Effector memory CD8-positive, alpha-beta T cell (primary cell): ENCODE measurements at places on chromosomes 16 and 17.

DNA sequence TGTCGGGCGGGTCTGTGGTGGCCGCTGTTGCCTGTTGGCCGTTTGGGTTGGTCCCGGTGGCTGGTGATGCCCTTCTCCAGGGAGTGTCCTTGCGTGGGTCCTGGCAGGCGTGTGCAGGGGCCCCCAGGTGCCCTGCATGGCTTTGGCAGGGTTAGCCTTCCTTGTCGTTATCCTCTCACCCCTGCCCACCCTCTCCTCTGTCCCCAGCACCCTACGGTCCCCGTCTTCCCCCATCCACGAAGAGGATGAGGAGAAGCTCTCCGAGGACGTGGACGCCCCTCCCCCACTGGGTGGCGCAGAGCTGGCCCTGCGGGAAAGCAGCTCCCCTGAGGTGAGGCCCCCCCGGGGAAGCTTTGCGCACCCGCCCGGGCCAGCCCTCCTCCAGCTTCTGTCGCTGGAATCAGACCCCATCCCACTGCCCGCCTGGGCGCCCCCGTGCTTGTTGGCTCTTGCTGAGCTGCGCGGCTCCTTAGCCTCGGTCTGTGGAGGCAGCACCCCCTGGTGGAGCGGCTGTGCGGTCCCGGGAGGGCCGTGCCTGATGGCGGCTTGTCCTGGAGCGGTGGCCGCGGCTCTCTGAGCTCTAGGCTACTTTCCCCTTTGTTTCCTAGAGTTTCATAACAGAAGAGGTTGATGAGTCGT lies 10.6 kb upstream of the NUDT16L1 start:
- no peak for DNase-seq
- no peaks in the 10 kb centered on the region for H3K27me3 ChIP-seq
- H3K36me3 ChIP-seq = peaks cover 17% of the 10 kb centered on the region
- peak overlapping the region; percentile 46 for H3K27ac ChIP-seq
- peaks cover 7% of the 10 kb centered on the region for H3K4me1 ChIP-seq

DNA sequence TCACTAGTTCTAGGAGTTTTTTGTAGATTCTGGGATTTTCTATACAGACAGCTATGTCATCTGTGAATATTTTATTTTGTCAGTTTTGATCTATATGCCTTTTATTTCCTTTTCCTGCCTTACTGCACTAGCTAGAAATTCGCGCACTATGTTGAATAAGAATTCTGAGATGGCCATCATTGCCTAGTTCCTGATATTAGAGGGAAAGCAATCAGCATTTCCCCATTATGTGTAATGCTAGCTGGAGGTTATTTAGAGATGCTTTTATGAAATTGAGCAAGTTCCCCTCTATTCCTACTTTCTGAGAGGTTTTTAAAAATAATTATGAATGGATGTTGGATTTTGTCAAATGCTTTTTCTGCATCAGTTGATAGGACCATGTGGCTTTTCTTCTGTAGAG lies 23.8 kb downstream of the MPRIP start:
- no peak overlapping the region for H3K4me3 ChIP-seq
- H3K4me1 ChIP-seq = peaks cover 73% of the 10 kb centered on the region
- no peak for DNase-seq
- no peaks in the 10 kb centered on the region for H3K27me3 ChIP-seq
- peaks cover 20% of the 10 kb centered on the region for H3K36me3 ChIP-seq

- H3K36me3 ChIP-seq = peaks cover 82% of the 10 kb centered on the region
- no peaks in the 10 kb centered on the region for H3K27me3 ChIP-seq
- peak overlapping the region; percentile 99 for H3K27ac ChIP-seq
- DNase-seq = peak; percentile 67
Observed at GRCh38 chr16:27463741-27464591, 62.0 kb downstream of the IL21R start.

GRCh38 chr16:68943961-68944360 lies 100.6 kb downstream of the TANGO6 start:
- H3K36me3 ChIP-seq = peaks cover 10% of the 10 kb centered on the region
- no peaks in the 10 kb centered on the region for H3K27me3 ChIP-seq
- no peak for DNase-seq
- H3K27ac ChIP-seq = no peak overlapping the region
- no peaks in the 10 kb centered on the region for H3K4me1 ChIP-seq
- H3K4me3 ChIP-seq = no peak overlapping the region

- no peaks in the 10 kb centered on the region for H3K4me1 ChIP-seq
- no peaks in the 10 kb centered on the region for H3K36me3 ChIP-seq
- DNase-seq = no peak
Observed at GRCh38 chr16:87254734-87255133, 62.5 kb downstream of the C16orf95 start.

- H3K27me3 ChIP-seq = no peaks in the 10 kb centered on the region
- DNase-seq = peak; percentile 79
- peaks cover 29% of the 10 kb centered on the region for H3K4me1 ChIP-seq
- H3K27ac ChIP-seq = no peak overlapping the region
- no peak overlapping the region for H3K4me3 ChIP-seq
Observed at GRCh38 chr16:66478733-66479511, 51.8 kb downstream of the BEAN1 start.

- no peak overlapping the region for H3K27ac ChIP-seq
- no peaks in the 10 kb centered on the region for H3K36me3 ChIP-seq
- no peaks in the 10 kb centered on the region for H3K4me1 ChIP-seq
- H3K4me3 ChIP-seq = no peak overlapping the region
Observed at GRCh38 chr17:31446195-31446967, 54.9 kb downstream of the RAB11FIP4 start.
